Jurkat, Clone E6-1 (cell line): ENCODE measurements at places on chromosomes 2 and 18.

DNA sequence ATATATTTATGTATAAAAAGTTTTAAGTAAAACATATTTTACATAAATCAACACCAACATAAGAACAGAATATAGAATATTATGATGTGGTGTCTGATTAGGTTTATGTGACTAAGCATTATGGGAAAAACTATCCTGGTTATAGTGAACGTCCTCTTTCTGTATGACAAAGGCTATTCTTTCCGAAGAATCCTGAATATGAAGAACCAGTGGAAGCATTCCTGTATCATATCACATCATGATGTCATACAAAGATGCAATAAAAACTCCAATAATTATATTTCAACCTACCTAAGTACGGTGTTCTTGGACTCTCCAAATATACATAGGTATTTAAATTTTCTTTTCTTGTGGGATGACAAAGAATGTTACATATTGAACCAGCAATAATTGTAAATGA lies 37.5 kb upstream of the HDAC4 start:
- DNase-seq, result no peak

DNA sequence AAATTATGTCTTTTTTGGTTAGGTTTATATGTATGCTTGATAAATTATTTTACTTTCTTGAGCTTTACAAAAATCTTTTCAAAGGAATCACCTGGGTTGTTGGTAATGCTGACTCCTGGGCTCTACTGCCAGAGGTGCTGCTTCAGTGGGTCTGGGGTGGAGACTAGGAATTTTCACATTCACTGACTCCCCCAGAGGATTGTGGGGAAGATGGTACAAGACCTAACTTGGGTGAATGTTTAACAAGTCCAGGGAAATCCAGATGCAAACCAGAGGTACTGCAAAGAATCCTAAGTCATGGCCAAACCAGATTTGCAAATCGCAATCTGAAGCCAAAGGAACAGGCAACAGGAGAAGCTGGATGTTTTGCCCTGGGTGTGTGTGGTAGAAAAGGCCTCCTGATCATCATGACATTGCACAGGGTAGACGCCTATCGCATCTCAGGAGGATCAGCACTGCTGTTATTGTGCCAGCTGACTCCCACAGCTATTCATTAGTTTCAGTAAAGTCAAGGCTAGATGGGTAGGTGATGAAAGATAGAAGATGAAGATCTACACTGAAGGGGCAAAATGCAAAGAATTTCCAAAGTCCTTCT lies 185.2 kb downstream of the BARD1 start:
- DNase-seq, result no peak

- DNase-seq, result no peak
These were observed 26.9 kb downstream of the TMEM247 start for GRCh38 chr2:46506131-46506706.

DNA sequence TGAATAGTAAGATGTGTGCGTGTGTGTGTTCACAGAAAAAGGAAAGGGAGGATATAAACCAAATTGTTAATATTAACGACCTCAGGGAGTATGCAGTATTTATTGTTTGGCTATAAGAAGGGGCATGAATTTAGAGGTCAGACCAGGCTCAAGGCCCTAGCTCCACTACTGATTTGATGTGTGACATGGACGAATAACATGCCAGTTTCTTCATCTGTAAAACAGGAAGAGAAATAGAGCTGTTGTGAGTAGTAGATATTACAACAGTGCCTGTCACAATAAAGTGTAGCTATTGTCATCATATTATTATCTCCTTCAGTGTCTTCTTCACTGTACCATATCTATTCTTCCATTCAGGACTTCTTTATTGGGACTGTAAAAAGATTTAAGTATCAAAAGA lies 4.1 kb upstream of the MAT2A start:
- DNase-seq, result no peak
